Stimulated activated CD4-positive, alpha-beta T cell treated with anti-CD3 and anti-CD28 coated beads, Interleukin-1b, Interleukin-23, amount 100 ng/mL, for 1 hour (primary cell): ENCODE measurements at places on chromosomes 2 and 18.

GRCh38 chr2:30588994-30589393 is 141.9 kb downstream of the LCLAT1 start:
- no peak for DNase-seq

DNA sequence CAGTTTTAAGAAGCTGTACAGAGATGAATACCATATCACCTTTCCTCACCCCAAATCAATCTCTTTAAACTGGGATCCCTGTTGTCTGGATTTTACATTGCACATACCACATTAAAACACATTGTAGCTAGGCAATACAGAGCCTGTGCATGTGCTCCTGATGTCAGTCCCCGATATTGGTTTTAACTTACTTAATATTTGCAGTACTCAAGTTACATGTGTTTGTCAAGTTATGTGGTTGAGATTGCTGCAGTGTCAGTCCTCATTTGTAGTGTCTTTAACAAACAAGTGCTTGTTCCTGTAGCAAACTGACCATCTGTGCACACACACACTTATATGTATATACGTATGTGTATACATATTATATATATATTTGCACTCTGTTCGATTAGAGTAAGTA is 10.4 kb upstream of the UBE2E3 start:
- no peak for DNase-seq

DNA sequence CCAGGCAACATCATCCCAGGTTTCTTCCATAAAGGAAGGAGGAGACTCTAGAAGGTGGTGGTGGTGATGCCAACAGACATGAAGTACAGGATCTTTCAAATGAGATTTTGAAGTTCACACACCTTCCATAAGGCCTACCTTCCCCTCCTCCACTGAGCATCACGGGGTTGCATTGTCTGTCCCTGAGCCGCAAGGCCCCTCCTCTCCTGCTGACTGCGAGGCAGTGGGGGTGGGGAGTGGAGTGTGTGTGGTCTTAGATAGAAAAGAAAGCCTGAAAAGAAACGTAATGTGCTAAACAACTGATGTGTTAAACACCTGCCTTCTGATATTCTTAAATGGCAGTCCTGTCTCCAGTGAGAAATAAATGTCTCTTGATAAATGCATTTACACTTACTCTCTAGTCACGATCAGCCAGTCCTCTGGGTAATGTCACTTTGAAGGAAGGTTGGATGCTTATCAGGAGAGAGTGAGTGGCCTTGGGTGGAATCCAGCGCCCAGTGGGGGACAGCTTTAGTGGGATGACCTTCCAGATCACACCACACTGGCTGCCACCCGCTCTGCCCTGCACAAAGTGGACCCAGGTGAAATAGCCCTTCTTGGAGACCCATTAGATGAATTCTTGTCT is 5.5 kb upstream of the SCYGR5 start:
- no peak for DNase-seq

GRCh38 chr2:39469807-39470206 is 32.7 kb upstream of the MAP4K3 start:
- no peak for DNase-seq

- DNase-seq, result no peak
Observed at GRCh38 chr2:110116033-110116710, 550 bp upstream of the MALL start.
